AG04450 (cell line): ENCODE measurements at places on chromosomes 5 and 9. TPM values are rescaled to one million over a fixed set of nuclear protein-coding genes. Genes with fewer than 3 reads are reported as not detected.
A peak's percentile ranks its signal among the peaks of the same experiment; 100 is the strongest.

DNA sequence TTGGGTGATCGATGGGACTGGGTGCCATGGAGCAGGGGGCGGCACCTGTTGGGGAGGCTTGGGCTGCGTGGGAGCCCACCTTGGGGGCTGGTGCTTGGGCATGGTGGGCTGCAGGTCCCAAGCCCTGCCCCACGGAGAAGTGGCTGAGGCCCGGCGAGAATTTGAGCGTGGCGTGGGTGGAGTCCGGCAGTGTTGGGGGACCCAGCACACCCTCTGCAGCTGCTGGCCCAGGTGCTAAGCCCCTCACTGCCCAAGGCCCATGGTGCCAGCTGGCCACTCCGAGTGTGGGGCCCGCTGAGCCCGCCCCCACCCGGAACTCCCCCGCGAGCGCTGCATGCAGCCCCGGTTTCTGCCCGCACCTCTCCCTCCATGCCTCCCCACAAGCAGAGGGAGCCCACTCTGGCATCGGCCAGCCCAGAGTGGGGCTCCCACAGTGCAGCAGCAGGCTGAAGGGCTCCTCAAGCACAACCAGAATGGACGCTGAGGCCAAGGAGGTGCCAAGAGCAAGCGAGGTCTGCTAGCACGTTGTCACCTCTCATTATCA is 1178.6 kb upstream of the CDH10 start:
- DNase-seq, result no peak

DNA sequence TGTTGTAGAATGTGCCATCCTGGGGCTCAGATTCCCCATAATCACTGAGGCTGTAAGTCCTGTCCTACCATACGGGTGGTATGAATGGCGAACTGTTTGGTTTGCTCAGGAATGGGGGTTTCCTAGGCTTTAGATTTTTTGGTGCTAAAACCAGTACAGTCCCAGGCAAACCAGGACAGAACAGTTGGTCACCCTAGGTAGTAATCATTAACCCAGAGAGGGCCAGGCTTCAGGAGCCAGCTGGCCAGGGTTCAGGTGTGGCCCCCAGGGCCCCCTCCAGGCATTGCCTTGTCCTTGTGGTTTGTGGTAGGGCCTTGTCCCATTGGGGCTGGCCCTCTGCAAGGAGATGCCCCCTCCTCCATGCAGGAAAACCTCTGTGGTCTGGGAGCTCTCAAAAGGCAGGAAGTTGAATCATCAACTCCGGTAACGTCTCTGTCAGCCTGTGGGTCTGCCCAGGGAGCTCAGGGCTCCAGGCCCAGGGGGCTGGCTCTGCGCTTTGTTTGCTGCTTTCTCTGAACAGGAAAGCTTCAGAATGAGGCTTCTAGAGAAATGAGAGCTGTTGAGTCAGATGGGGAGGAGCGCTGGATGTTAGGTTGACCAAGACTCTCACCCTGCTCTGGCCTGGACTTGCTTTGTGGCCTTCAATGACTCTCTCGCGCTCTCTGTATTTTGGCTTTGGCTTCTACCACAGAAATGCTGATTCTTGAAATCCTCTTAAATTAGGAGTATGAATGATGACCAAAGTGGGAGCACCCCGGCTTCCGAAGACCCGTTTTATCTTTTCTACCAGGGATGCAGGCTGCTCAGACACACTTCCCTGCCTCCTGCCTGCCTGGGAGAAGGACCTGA is 22.2 kb upstream of the JADE2 start:
- DNase-seq, result peak; percentile 88

GRCh38 chr9:2742214-2742613 is 24.9 kb downstream of the KCNV2 start:
- DNase-seq, result no peak

- DNase-seq, result no peak
Observed at GRCh38 chr5:180646289-180646962, 3.0 kb downstream of the FLT4 start.

- no peak for DNase-seq
Observed at GRCh38 chr9:29068461-29068860, 1495.2 kb upstream of the C9orf72 start.

DNA sequence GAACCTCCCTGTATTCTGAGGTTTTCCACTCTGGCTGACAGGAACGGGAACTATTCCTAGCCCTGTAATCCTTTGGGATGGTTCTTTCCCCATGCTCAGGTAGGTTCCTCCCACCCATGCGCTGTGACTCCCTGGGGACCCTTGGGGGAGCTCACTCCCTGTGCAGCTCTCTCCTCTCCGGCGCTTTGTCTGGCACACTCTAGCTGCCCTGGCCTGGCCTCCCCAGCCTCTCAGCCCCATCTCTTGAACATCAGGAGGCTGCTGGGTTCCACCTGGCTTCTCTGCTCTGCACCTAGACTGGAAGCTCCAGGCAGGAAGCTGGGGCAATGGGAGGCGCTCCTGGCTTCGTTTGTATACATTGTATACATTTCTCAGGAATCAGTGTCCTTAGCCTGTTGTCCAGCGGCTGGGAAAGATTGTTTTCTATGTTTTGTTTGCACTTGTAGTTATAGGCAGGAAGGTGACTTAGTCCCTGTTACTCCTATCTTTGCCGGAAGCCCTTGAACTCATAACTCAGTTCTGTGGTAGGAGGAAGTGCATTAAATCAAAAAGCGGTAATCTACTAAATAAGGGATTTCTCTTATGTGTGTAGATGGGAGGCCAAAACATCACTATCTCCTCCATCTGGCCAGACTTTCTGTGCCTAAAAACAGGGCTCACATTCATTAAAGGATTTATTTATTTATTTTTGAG is 20.4 kb downstream of the SLC25A25 start:
- no peak for DNase-seq

- DNase-seq, result no peak
Observed at GRCh38 chr5:15808577-15808976, 308.6 kb downstream of the FBXL7 start.

GRCh38 chr5:149837680-149838269 is 106.8 kb downstream of the PDE6A start:
- DNase-seq, result peak; percentile 29

DNA sequence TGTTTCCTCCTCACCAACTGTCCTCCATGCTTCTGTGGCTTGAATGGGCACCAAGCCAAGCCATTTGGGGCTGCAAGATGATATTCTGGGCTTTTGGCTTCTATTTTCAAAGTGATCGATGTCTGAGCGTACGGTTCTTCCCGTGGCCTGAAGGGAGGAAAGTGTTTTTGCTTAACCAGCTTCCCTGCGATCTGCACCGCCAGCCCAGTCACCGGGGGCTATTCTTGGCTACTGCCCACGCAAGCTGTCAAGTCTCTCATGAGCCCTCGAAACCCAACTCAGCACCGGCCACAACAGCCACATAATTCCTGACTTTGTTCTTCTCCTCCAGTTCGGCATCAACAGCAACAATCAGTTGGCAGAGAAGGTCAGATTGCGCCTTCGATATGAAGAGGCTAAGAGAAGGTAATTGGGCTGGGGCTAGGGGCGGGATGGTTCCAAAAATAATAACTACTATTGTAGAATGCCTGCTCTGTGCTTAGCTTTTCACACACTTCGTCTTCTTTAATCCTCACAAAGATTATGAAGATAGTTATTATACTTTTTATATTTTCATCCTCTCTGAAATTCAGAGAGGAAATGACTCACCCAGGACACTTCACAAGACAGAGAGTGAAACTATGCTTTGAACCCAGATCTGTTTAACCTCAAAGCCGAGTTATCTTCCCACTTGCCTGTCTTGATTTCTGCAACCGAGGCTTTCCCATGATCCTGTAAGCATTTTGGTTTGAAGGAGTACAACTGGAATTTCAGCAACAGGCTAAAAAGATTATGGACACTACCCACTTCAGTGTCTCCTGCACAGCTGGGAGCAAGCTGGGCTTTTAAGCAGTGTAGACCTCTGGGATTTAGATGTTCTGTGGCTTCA is 76.4 kb upstream of the RARS1 start:
- peak; percentile 46 for DNase-seq

DNA sequence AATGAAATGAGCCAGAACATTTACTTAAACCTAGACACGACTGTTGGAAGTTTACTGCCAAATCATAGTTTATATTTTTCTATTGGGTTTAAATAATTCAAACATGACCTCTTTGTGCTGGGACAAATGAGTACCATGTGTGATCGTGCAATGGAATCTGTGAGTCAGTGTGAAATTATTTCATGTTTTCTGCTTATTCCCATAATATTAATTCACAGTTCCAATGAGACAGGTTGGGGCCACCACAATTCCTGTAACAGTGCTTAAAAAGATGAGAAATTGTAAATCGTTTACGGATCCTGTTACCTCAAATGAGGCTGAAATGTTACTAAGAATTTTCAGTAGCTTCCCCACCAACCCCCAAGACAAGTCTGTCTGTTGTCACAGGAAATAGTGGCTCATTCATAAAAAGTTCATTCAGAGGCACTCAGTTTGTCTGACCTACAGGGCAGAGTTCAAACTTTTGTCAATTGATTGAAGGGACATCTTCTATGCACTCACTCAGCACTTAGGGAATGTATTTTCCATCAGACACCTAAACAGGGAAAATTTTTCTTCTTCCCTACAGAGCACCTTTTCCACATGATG is 563.9 kb upstream of the ADAMTS16 start:
- DNase-seq, result no peak

- DNase-seq, result no peak
Observed at GRCh38 chr9:75504721-75505120, 385.8 kb upstream of the PCSK5 start.

DNA sequence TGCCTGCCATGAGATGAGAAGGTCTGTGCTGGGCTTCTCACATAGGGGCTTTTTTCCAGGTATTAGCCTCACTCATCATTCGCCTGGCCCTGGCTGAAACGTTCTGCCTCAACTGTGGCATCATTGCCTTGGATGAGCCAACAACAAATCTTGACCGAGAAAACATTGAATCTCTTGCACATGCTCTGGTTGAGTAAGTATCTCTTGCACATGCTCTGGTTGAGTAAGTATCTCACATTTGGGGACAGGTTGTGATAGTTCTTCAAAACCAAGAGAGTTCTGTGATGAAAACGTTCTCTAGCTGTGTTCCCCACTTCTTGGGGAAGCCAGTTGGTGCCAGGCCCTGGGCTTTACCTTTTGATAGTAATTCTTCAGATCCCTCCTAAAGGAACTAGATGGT is 17.4 kb upstream of the IL13 start:
- DNase-seq, result no peak

DNA sequence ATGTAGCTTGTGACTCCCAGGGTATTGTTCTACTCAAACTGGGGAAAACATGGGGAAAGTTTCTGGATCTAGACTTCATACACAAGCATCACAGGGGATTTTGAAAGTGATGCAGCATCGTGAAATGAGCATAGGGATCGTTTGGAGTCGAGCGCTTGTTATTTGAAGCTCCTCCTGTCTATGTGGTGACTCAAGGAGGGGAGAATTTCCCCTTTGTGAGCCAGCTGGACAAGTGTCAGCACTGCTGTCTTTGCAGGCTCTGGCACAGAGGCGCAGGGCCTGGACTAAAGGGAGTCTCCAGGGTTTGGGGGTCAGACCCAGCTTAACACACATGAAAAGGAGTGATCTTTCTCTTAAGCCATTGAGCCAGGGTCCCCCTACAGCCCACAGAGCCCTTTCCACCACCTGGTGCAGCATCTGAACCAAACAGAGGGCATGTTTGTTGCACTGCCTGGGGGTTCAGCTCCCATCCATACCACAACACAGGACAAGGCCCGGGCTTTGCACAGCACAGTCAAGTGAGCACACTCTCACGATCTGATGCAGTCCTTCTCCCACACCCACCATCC is 51.0 kb downstream of the IRF1 start:
- DNase-seq, result peak; percentile 83

Gene ERCC8
- 18.7 and 23.9 TPM in 2 replicates for polyA plus RNA-seq

Gene PDGFRB
- 118 and 149 TPM in 2 replicates for polyA plus RNA-seq

Gene SEMA4D
- polyA plus RNA-seq, result 2.8 and 3.2 TPM in 2 replicates

Gene FGF1
- 5.9 and 6.3 TPM in 2 replicates for polyA plus RNA-seq

Gene SELENOP
- 2.0 TPM in 2 replicates for polyA plus RNA-seq

Gene TMEM252
- polyA plus RNA-seq, result not detected in 2 replicates

Gene SHC3
- 4.3 and 4.7 TPM in 2 replicates for polyA plus RNA-seq
